CD4-positive, alpha-beta T cell treated with Interleukin-6 for 4 hours (primary cell): ENCODE measurements at places on chromosomes 7 and 10.

DNA sequence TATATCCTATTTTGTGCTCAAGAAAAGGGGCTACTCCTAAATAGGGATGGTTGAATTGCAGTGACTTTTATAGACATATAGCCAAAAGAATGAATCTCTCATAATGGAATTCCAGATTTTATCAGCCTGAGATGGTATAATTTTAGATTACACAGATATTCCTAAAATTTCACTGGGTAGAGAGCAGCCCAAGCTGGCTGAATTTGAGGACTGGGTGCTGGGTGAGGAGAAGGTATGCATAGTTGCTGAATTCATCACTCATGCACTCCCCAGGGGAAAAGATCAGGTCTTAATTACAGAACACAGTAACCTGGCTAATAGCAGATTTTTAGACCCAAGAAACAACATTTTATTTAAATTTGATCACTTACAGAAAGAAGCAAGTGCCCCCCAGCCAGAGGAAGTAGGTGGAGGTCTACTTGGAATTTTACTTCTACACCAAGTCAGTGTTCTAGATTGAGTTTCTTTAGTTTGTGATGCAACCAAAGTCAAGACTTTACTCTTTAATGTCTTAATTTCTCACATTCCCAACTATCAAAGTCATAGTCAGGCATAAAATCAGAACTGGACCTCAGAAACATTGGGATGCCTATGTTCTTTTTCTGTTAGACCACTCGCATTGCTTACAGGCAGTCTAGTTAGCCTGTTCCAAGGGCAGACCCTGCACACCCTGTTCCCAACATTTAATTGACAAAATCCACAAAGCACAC, 337.4 kb upstream of the PODXL start:
- no peak for DNase-seq

- no peak for DNase-seq
Observed at GRCh38 chr10:17217631-17218232, 10.3 kb upstream of the VIM start.

GRCh38 chr7:132295175-132295574, 281.1 kb downstream of the PLXNA4 start:
- no peak for DNase-seq

DNA sequence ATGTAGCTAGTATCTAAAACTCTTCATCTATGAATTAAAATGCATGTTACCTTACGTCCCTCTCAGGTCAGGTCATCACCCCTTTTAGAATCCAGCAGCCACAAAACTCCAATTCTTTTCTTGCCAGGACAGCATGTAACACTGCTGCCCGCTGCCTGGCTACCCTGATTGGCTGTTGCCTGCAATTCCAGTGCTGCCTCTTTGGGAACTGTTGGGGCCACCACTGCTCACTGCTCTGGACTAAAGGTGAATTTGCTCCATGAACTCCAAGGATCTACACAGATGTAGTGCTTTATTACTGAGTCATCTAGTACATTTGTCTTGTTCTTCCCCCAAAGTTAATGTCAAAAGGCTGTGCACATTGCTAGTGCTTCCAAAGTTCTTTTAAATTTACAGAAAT, 40.4 kb downstream of the SCIN start:
- DNase-seq: no peak

- DNase-seq: no peak
Observed at GRCh38 chr10:46220187-46220586, 66.6 kb upstream of the ANTXRL start.

DNA sequence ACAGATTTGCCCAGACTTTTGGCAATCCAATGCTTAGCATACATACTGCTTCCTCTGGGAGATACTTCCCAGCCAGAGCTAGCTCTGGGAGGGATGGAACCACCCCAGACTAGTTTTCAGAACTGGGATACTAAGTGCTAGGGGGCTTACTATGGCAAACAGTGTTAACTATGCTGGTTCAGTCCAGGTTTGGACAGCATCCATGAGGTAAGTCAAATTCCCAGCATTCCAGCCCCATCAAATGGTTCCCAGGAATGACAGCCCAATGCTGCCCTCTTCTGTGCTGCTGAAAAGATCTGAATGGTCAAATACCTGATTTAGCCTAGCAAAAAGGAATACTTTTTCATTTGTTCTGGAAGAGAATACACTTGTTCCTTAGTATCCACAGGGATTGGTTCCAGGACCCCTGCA, 141.7 kb upstream of the CCDC6 start:
- DNase-seq: no peak
